Stimulated activated CD8-positive, alpha-beta memory T cell treated with anti-CD3 and anti-CD28 coated beads, Interleukin-7, amount 100 ng/mL, for 1 hour (primary cell): ENCODE measurements at places on chromosomes 5 and 9.

- DNase-seq = no peak
Measured at GRCh38 chr5:53991942-53992341, 318.4 kb downstream of the ARL15 start.

- DNase-seq = no peak
Measured at GRCh38 chr9:114371973-114372917, 15.5 kb downstream of the AKNA start.

GRCh38 chr9:121859646-121860045 is 208.2 kb downstream of the DAB2IP start:
- no peak for DNase-seq

DNA sequence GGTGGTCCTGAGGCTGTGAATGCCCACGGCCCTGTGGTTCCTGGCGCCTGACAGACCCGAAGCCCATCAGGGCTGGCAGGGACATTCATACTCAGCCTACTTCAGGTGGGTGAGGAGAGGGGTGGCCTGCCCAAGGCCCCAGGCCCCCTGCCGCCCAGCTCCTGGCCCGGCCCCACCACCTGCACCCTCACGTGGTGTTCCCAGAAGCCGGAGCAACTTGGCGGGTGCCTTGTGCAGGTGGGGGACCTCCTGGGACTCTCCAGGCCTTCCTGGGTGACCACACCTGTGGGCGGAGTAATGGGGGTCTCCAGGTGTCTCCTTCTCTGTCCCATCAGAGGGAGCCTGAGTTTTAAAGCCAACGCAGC is 36.8 kb upstream of the UBAC1 start:
- no peak for DNase-seq

GRCh38 chr5:115641948-115642347 is 16.1 kb upstream of the TMED7 start:
- DNase-seq = no peak

DNA sequence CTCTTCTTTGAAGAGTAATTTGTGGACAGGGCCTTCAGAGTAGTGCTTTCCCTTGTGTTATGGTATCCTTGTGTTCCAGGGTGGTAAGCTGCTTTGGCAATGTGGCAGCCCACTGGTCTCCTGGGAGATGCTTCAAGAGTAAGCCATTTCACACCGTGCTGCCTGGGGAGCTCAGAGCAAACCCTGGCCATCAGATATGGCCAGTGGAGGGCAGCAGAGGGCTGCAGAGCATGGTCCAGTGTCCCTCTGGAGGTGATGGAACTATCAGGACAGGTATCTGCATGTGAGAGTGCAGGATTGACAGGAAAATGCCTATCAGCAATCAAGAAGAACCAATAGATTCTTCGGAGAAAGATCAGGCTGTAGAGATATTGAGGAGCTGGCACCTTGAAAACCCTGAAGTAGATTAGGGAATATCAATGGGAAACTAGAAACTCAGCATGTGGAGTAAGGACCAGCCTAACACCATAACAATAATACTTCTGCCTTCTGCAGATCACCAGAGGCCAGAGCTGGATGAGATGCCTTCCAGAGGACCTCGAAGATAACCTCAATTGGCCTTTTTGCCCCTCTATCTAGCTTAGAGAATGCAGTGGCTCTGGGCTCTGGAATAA is 90.8 kb downstream of the PLPPR1 start:
- DNase-seq = no peak

DNA sequence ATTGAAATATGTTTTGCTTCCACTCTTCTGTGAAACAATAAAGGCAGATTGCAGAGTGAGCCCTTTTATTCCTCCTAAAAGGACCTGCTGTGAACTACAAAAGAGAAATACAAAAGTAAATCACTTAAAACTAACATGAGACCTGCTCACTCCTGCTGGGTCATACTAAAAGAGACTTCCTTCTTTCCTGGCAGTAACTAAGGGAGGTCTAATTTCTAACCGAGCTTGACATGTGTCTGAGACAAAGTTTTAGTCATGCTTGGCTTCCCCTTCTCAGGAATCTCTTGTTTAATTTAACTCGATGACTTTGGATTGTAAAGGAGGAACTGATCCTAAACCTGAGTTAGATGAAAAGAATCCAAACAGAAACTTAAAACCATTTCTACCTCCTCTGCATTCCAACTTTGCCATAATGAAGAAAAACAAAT is 86.4 kb upstream of the CDH6 start:
- DNase-seq = no peak

DNA sequence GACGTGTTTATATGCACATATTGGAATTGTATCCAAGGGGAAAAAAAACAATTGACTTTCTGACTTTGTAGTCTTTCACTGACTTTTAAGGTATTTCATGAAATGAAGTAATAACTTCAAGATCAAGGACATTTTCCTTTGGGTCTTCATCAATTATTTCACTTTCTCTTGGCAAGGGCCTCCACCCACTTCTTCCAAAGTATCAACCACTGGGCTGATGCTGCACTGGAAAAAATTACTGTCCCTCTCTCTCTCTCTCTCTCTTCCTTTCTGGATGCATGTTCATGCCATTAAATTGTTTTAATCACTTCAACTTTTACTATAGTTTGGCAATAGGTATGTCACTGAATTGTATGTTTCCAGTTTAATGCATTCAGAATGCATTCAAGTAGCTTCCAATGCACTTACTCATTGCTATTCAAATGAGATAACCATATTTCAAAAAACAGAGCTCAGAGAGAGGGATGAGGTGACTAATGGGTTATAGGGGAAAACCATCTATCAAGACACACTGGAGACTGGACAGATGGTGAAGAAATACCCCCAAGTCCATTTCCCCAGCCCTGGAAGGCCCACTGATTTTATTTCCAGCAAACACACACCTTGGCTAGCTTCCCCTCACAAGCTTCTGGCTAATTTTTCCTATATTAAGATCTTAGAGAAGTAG is 585.3 kb downstream of the EBF1 start:
- DNase-seq = no peak

GRCh38 chr5:32942225-32942989 is 231.3 kb downstream of the NPR3 start:
- no peak for DNase-seq

- no peak for DNase-seq
Measured at GRCh38 chr5:6601271-6601670, 31.6 kb downstream of the NSUN2 start.

DNA sequence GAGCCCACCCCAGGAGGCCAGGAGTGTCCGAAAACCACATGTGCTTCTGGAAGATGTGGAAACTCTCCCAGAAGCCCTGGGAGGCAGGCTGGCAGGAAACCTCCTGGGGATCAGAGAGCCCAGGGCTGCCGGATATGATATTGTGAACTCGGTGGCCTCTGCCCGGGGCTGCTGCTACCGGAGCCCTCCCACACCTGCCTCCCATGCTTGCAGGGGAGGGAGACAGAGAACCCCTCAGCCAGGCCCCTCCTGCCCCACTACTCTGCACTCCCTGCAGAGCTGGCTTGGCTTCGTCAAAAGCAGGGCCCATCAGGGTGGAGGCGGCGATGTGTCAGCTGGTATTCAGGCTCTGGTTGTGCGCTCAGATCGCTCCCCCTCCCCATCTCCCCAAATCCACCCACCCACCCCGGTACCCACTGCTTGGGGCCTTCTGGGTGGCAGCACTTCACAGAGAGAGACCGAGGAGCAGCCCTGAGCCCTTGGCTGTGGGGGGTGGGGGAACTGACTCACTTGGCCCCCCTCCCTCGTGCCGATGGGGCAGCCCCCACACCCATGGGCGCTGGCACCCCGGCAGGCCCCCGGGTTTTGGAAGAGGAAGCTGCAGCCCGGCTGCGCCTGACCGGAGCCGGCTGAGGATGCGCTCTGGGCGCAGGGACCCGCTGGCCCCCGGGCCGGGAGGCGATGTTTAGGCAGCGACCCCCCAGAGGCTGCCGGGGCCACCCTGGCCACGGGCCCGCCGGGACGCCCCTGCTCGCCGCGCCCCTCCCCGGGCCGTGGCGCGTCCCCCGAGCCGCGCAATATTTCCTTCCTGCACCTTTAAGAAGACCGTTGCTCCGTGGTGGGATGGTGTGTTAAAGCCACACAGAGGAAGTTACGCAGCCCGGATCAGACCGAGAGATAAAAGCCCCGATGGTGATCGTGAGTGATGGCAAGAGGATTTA is 786 bp upstream of the NTNG2 start:
- peak; percentile 31 for DNase-seq

GRCh38 chr5:23884405-23885031 is 377.1 kb downstream of the PRDM9 start:
- no peak for DNase-seq

- no peak for DNase-seq
Measured at GRCh38 chr5:55453211-55453610, 81.6 kb downstream of the PLPP1 start.

GRCh38 chr9:89863141-89863540 is 258.3 kb downstream of the GADD45G start:
- no peak for DNase-seq

- DNase-seq = no peak
Measured at GRCh38 chr5:157460921-157461792, 1.1 kb downstream of the NIPAL4 start.

DNA sequence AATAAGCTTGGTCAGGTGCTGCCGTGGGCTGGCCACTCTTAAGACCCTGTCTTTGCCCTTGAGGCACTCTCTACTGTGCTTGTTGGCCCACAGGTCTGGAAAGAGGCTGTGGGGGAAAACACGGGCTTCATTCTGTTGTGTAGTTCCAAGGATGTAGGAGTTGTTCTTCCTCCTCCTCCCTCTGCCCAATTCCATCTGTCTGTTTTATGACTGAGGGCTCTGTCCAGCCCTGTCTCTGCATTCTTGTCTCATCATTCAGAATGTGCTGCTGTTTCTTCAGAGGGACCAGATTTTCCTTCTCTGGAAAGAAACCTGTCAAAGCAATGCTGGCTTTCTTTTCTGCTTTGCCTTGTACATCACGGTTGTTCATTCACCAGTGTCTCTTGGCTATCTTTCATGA is 84.1 kb downstream of the MAP1B start:
- DNase-seq = no peak

GRCh38 chr9:68595868-68596267 is 55.2 kb upstream of the TMEM252 start:
- no peak for DNase-seq

- no peak for DNase-seq
Measured at GRCh38 chr5:10110228-10110627, 139.5 kb downstream of the ATPSCKMT start.

DNA sequence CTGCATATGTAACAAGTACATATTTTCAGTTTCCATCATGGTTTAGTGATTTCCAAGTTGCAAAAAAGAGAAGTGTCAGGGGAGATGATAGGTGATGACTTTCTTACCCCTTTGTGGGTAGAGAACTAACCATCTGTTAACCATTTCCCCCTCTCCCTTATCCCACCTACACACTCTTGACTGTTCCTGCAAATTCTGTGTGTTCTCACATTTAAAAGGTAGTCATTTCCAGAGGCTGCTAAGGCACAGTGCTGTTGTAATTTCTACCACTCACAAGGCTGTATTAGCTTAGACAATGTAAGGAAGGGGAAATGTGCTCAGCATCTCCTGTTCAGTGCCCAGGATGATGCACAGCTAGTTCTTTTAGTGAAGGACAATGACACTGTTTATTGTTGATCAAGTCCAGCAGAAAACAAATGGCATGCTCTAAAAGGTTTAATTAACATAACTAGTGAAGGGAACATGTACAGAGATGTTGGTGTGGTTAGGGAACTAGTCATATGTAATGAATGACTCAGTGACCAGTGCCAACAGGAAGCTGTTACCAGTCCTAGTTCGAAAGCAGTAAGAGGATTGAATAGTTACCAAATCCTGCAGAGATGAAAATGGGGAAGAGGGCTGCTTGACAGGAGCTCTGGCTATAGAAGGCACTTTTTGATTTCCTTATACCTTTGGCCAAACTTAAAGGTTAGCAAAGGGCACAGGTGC is 165.1 kb downstream of the PLK2 start:
- no peak for DNase-seq

- no peak for DNase-seq
Measured at GRCh38 chr5:24351285-24351684, 293.5 kb downstream of the CDH10 start.

- DNase-seq = no peak
Measured at GRCh38 chr5:51968756-51969155, 585.5 kb downstream of the ISL1 start.

DNA sequence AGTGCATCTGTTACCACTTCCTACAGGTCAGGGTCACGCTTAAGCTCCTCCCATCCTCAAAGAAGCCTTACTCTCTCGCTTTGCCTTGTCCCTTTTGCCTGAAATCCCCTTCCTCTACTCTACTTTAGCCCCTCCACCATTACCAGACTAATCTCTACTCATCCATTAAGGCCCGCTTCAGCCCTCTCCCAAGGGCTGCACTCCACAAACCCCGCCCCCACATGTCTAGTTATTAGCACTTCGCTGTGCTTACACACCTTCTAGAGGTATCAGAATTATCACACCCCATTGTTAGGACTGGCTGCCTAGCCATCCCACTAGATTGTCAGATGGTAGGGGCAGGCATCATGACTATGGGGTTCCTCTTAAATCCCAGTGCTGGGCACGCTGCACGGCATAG is 565.7 kb upstream of the WWC1 start:
- DNase-seq = no peak

DNA sequence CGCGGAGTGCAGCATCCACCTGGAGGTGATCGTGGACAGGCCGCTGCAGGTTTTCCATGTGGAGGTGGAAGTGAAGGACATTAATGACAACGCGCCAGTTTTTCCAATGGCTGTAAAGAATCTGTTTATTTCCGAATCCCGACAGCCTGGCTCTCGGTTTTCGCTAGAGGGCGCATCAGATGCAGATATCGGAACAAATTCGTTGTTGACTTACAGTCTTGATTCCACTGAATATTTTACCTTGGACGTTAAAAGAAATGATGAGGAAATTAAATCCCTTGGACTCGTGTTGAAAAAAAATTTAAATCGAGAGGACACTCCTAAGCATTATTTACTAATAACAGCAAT is 611 bp downstream of the PCDHA3 start:
- DNase-seq = no peak

- no peak for DNase-seq
Measured at GRCh38 chr5:117455236-117456233, 880.9 kb upstream of the SEMA6A start.

DNA sequence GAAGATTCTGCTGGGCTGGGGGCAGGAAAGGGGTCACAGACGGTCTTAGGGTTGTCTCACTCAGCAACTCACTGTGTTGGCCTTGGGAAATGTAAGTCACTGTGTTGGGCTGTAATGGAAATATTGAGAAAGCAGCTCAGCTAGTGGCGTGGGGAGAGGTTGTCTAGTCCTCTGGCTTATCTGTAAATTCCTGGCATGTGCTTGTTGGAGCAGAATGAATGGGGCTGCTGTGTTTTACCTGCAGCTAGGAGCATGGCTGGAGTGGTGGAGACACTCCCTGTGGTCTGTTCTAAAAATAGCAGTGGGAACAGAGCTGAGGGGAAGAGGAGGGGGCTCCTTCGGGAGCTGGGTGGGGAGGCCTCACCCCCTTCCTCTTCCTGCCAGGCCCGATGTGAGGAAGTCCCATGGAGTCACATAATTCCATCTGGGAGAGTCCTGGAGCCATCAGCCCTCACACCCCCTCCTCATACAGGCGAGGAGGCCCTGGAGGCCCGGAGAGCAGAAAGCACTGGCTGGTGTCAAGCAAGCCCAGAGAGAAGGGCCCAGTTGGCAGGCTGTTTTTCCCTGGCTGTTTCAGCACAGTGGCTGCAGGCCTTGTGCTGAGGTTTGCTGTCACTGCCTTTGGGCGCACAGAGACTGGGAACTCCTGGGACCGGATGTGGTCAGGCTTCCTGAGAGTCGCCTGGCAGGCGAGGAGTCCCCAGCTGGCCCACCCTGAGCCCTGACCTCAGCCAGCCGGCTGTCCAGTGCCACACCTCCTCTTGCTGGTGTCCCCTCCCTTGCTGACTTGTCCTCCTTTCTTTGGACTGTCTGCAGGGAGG is 84.9 kb downstream of the RGS3 start:
- no peak for DNase-seq

- DNase-seq = no peak
Measured at GRCh38 chr9:136995772-136996311, 526 bp downstream of the CLIC3 start.
